ENCODE measurements at places on chromosomes 12 and 14. TPM values are rescaled to one million over a fixed set of nuclear protein-coding genes. Genes with fewer than 3 reads are reported as not detected.

Gene CIROP
- total RNA-seq = not detected

Gene TMEM30B
- 12.4 TPM for total RNA-seq

Gene KRT83
- not detected for total RNA-seq

Gene APOF
- total RNA-seq = not detected

Gene POTEM
- total RNA-seq = not detected

Gene SMCO2
- 1.6 TPM for total RNA-seq

Gene NRIP2
- total RNA-seq = 0.26 TPM

Gene P2RX2
- not detected for total RNA-seq

Gene MYO1A
- total RNA-seq = 0.32 TPM

Gene ALDH2
- total RNA-seq = 35.1 TPM

Gene ZDHHC17
- 41.6 TPM for total RNA-seq

Gene NRXN3
- not detected for total RNA-seq
